COLO829 (cell line): ENCODE measurements at places on chromosomes 3 and 15.

GRCh38 chr3:149180057-149180573 lies 41.5 kb downstream of the CP start:
- DNase-seq, result peak; percentile 99

DNA sequence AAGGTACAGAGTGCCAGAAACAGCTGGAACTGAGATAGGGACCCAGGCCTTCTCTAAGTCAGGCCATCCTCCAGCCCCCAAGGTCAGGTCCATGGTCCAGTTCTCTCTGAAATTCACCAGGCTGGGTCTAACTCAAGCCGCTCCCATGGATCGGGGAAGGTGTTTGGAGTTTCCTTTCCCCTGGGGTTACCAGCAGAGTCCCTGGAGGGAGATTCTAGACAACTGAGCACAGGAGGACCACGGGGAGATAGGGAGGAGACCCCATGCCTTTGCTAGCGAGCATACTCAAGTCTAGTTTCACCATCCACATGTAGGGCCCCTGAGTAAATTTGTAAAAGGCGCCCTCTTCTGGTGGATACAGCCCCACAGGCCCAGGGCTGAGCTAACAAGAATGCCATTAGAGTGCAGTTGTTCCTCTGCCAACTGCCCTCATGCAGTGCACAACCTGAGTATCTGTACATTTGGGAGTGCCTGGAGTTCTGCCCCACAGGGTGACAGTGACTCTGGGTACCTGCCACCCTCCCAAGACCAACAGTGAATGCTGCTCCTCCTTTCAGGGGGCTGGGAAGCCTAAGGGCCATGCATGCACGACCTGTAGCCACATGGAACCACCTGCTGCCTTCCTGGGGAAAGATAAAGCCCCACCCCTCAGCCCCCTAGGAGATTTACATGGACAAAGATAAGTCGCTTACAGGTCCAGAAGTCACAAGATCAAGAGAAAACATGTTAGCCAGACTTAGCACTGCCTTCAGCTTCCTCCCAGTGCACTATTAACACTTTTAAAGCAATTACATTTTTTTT lies 89.0 kb downstream of the IQSEC1 start:
- peak; percentile 23 for DNase-seq

GRCh38 chr3:43996379-43997301 lies 245.0 kb upstream of the TOPAZ1 start:
- DNase-seq, result no peak

DNA sequence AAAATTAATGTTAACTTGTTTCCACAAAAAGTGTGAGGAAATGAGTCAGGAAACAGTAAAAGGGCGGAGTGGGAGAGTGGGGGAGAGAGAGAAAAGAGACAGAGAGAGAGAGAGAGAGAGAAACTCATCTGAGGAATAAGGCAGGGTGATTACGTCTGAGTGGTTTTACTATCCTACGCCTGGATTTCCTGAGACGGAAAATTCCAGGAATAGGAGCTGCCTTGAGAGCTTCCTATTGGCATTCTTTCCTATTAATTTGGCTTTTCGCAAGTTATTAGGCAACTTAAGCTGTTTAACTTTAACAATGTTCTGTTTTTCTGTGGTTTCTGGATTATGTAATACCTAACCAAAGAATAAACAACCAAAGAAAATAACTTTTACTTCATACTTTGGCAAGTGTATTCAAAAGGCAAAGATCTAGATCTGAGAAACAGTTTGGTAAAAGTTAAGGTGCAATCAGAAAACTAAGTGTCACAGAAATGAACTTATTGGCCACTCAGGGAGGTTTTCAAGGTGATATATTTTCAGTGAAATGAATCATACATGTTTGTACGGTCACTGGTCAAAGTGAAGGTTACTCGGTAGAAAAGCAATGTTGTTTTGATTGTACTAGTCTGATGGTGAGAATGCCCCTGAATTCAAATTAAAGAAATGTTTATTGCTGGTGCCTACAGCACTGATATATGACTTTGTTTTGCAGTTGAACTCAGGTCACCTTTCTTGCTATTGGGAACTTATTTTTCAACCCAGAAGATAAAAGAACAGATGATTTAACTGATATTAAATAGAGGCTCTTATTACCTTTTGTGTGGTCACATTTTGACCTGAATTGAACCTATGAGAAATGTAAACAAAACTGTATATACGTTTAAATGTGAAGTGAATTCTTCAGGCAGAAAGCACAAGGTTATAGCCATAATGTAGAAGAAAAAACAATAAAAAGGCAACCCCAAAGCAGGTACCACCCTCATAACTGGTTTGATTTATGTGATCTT lies 39.9 kb upstream of the TNFSF10 start:
- peak; percentile 19 for DNase-seq

DNA sequence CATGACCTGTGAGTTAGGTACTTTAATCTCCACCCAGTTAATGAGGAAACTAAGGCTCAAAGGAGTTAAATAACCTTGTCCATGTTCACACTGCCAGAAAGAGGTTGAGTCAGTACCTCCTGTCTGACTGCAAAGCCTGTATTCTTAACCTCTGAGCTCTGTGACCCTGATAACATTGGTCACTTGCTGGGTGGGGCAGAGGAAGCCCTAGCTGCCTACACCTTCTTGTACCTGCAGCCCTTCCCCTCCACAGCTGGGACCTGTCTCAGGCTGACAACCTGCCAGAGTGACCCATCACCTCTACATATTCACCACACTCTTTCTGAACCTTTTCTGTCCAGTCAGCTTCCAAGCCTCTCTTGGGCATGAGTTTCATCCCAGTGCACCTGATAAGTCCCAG lies 106.1 kb upstream of the HES1 start:
- DNase-seq, result no peak

DNA sequence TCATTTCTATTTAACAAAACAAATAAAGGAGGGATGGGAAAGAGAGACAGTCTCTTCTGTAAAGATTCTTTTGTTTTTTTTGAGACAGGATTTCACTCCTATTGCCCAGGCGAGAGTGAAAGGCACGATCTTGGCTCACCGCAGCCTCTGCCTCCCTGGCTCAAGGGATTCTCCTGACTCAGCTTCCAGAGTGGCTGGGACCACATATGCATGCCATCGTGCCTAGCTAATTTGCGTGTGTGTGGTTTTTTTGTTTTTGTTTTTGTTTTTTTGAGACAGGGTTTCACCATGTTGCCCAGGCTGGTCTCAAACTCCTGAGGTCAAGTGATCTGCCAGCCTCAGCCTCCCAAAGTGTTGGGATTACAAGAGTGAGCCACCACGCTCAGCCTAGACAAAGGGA lies 23.3 kb downstream of the STAG1 start:
- DNase-seq, result no peak

- peak; percentile 17 for DNase-seq
Measured at GRCh38 chr3:122458992-122459391, 43.1 kb upstream of the WDR5B start.

- DNase-seq, result no peak
Measured at GRCh38 chr3:132209855-132210254, 107.4 kb upstream of the ACP3 start.

DNA sequence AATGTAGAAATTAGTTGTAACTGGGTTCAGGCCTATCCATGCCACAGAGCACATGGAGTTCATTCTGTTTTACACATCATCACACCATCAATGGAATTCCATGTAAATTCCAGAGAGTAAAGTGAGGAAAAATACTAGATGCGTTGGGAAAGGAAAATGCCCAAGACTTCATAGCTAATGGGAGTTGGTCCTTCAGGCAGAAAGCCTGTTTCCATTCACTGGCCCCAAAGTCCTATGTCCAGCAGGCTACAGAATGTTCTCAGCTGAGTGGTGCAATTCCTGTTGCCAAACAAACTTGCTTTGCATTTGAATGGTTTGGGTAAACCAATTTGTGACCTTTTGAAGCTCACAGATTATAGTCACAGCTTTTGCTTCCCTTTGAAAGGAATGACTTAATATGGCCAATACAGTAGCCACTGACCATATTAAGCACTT lies 164.6 kb upstream of the PFN2 start:
- DNase-seq, result no peak

- no peak for DNase-seq
Measured at GRCh38 chr3:53844262-53845102, 1.7 kb downstream of the CHDH start.

DNA sequence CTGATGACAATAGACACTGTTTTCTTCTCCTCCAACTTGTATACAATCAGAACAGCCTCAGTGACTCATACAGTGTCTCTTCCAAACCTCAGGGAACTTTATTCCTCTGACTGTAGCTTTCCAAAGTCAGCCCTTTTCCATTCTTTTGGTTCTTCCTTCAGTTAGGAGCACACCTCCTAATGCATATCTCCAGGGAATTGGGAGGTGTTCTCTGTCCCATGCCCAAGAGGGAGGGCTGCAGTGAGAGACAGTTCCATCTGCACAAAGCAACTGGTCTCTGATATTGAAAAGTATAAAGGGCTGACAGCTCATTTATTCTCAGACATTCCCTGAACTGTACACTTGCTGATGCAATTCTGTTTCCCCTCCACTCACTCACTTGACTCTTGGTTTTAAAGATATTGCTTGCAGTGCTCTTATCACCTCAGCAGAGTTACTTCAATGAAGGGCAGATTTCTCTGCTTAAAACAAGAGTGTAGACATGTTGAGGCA lies 337.8 kb upstream of the TBC1D5 start:
- no peak for DNase-seq

GRCh38 chr3:170738766-170739165 lies 131.2 kb downstream of the RPL22L1 start:
- DNase-seq, result no peak

DNA sequence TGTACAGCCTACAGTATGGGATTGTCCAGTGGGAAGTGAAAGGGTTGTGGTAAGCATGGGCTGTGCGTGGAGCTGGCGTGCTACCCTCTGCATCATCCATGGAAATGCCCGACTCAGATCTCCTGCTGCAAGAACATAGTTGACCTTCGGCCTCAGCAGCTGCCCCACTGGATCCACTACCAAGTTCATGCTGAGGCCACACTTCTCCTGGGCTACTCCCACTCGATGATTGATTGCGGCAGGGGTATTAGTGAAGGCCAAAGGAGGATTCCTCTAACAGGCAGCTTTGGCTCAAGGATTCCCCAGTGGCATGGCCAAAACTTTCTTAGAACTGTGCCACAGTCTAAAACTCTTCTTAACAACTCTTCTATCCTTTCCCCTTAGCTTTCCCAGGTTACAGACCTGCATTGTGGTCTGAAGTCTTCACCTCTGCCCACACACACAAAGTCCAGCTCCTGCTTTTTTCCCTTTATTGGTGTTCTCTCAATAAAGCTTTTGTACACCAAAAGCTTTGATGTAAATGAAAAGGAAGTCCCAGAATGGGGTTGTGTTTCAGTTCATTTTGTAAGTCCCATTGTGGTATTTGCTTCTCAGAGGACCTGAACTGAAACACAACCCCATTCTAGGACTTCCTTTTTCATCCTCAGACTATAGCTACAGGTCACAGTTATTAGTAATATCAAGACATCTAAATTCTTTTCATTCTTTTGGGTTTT lies 4.9 kb upstream of the TBC1D5 start:
- peak; percentile 21 for DNase-seq

DNA sequence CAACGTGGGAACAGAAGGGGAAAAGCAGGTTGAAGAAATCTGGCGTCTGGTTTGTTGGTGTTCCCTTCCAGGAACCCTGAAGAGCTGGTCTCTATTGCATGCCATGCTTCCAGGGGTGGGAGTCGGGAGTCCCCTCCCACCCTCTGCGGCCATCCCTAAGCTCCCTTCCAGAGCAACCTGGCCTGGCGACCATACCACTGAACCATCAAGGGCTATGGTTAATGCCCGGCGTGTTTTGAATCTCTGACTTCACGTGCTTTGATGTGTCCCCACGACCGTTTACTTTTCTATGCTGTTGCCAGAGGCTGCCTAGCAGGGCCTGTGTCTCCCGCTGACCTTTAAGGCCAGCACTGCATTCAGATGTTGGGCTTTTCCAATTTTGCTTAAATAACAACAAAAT lies 696 bp upstream of the SNRK start:
- DNase-seq, result no peak

DNA sequence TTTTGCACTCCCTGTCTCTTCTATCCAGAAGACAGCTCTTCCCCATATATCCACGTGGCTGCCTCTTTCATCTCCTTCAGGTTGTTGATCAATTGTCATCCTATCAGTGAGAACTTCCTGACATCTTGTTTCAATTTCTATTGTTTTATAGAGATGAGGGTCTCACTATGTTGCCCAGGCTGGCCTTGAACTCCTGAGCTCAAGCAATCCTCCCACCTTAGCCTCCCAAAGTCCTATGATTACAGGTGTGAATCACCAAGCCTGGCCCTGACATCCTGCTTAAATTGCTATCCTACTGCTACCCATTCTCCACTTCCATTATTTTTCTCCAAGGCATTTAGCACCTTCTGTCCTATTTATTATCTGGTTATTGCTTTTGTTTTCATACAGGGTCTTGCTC lies 44.9 kb upstream of the IREB2 start:
- DNase-seq, result no peak

GRCh38 chr15:63677778-63678177 lies 80.6 kb downstream of the FBXL22 start:
- DNase-seq, result no peak

- DNase-seq, result no peak
Measured at GRCh38 chr3:161682715-161683114, 186.1 kb downstream of the OTOL1 start.

DNA sequence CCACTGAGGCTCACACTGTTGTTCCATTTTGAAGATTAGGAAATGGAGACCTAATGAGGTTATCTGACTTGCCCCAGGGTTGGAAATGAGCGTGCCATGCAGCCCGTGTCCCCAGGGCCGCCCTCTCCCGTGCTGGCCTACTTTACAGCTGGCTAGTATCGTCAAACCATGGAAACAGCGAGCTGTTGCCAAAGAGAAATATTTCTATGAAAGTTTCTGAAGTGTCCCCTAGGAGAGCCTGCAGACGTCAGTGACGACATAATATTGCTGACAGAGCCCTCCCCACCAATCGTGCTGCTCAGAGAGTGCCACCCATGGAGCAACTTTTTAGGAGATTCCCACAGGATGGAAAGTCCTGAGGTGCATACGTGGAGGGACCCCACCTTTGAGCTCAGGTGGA lies 11.2 kb upstream of the FAM174B start:
- DNase-seq, result no peak

DNA sequence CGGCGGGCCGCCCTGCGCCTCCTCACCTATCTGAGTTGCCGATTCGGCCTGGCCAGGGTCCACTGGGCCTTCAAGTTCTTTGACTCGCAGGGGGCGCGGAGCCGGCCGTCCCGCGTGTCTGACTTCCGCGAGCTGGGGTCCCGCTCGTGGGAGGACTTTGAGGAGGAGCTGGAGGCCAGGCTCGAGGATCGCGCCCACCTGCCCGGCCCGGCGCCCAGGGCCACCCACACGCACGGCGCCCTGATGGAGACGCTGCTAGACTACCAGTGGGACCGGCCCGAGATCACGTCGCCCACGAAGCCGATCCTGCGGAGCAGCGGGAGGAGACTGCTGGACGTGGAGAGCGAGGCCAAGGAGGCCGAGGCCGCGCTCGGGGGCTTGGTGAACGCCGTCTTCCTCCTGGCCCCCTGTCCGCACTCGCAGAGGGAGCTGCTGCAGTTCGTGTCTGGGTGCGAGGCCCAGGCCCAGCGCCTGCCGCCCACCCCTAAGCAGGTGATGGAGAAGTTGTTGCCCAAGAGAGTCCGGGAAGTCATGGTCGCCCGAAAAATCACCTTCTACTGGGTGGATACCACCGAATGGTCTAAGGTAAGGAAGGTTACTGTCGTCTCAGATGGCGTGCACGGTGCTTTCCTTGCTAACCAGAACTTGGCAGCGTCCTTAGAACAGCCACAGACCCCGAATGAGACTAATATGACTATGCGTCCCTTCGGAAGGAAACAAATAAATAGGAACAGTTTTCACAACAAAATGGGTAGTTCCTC lies 567 bp downstream of the TICRR start:
- DNase-seq, result no peak

GRCh38 chr3:161475905-161476304 lies 20.7 kb upstream of the OTOL1 start:
- peak; percentile 84 for DNase-seq
